ENCODE measurements at places on chromosomes 7 and 10. TPM values are rescaled to one million over a fixed set of nuclear protein-coding genes. Genes with fewer than 3 reads are reported as not detected.

The FGF8 gene
- total RNA-seq = not detected

The ASB13 gene
- total RNA-seq = 9.1 TPM

The CYP2C19 gene
- total RNA-seq = not detected

- DNase-seq = no peak
Observed at GRCh38 chr7:77812290-77812685, 13.7 kb downstream of the PHTF2 start.

- DNase-seq = peak; percentile 53
Observed at GRCh38 chr7:138238734-138239659, 162.7 kb downstream of the AKR1D1 start.

DNA sequence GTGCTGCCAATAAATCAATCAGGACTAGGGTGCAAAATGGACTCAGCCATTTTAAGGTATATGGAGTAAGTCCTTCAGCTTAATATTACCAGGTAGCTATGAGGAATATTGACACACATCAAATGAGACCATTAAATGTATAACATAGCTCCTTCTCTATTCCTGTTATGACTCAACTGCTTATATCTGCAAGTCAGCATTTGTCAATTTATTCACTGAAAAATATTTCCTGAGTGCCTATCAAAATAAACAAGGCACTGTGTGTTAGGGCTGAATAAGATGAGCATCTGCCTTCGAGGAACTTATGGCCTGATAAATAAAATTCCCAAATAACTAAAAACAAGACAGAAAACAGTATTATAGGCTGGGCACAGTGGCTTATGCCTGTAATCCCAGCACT, 113.8 kb downstream of the CDK6 start:
- DNase-seq = no peak

GRCh38 chr7:128322040-128322643, 21.6 kb downstream of the RBM28 start:
- peak; percentile 53 for DNase-seq

- DNase-seq = no peak
Observed at GRCh38 chr10:71132321-71132810, 80.0 kb upstream of the UNC5B start.

DNA sequence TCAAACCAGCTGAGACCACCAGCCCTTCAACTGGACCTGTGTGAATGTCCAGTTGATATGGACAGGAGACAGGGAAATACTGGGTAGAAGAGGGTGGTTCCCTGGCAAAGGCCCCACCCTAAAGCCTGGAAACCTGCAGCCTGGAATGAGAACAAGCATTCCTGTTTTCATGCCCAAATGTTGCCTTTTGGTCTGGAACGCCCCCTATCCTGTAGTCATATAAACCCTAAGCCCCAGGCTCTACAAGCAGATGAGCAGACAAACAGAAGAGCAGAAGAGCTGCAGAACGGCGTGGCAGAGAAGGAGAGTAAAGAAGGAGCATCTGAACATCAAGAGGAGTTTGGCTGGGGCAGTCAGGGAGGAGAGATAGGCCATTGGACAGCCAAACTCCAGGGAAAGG, 38.4 kb downstream of the SYPL1 start:
- DNase-seq = no peak
